Stimulated activated effector memory CD8-positive, alpha-beta T cell treated with anti-CD3 and anti-CD28 coated beads, Interleukin-12 subunit alpha, Interleukin-12 subunit beta, amount 100 ng/mL, for 72 hours (primary cell): ENCODE measurements at places on chromosomes 4 and X.

- DNase-seq: no peak
Measured at GRCh38 chrX:12648995-12649394, 142.2 kb upstream of the PRPS2 start.

DNA sequence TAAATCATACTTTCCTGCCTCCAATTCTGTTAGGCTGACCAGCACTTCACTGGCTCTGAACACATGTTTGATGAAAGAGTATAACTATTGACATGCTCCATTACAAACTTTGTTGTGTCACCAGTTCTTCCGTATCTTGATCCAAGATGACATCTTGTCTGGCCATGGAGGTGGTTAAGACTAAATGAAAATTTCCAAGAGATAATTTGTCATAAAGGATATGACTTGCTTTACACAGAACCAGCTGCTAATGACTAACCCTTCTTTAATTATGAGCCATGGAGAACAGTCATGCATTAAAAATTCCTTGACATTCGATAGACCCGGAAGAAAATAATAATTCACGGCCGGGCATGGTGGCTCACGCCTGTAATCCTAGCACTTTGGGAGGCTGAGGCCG is 17.7 kb upstream of the N4BP2 start:
- no peak for DNase-seq

DNA sequence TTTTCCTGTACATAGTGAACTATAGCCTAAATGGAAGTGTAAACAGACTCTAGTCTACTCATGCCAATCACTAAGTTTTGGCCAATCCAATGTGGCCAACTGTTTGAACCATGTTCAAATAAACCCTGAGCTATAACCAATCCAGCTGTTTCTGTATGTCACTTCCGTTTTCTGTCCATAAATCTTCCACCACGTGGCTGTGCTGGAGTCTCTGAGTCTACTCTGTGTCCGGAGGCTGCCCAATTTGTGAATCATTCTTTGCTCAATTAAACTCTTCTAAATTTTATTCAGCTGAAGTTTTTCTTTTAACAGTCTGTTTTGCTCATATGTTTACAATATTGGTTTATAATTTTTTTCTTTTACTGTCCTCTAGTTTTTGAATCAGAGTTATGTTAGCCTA is 112.3 kb upstream of the BANK1 start:
- no peak for DNase-seq

DNA sequence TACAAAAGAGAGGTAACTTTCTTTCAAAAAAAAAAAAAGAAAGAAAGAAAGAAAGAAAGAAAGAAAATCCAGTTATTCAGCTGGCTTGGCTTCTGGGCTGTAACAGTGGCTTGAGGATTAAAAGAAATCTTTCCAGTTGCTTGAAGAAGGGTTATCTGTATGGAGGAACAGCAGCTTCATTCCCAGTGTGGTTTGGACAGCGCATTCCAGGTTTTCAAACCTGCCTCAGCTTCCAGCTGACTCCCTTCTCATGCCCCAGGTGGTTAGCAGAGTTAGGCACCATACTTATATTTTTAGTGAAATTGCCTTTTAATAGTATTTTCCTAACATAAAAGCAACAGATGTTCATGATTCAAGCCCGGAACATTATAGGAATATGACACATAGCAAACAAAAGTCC is 48.6 kb downstream of the TMEM164 start:
- DNase-seq: no peak

- no peak for DNase-seq
Measured at GRCh38 chr4:185803022-185803421, 9.0 kb downstream of the SORBS2 start.

- DNase-seq: no peak
Measured at GRCh38 chr4:74038086-74038424, 434 bp downstream of the CXCL3 start.

GRCh38 chr4:2472187-2472586 is 3.3 kb downstream of the RNF4 start:
- no peak for DNase-seq

GRCh38 chr4:13986548-13986947 is 359.0 kb upstream of the BOD1L1 start:
- no peak for DNase-seq

DNA sequence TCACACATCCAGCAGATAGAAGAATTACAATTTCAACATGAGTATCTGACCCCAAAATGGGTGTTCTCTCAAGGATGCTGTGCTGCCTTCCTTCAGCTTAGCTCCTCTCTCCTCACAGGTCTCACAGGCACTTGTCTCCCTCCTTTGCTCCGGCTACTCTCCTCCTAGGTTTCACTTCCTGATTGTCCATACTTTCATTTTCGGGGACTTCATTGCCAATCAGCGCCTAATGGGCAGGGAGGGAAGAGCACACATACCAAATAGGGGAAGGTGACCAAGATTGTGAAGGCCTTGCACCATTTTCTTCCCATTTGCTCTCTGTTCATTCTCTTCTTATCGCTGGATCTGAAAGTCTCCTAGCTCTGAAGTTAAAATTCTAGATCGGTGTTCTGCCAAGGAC is 125.4 kb upstream of the EOLA2 start:
- no peak for DNase-seq

GRCh38 chr4:40812386-40812785 is 62.6 kb downstream of the NSUN7 start:
- DNase-seq: no peak

GRCh38 chr4:89541998-89542397 is 234.4 kb upstream of the GPRIN3 start:
- no peak for DNase-seq

- no peak for DNase-seq
Measured at GRCh38 chr4:44985938-44986337, 259.6 kb upstream of the GNPDA2 start.

DNA sequence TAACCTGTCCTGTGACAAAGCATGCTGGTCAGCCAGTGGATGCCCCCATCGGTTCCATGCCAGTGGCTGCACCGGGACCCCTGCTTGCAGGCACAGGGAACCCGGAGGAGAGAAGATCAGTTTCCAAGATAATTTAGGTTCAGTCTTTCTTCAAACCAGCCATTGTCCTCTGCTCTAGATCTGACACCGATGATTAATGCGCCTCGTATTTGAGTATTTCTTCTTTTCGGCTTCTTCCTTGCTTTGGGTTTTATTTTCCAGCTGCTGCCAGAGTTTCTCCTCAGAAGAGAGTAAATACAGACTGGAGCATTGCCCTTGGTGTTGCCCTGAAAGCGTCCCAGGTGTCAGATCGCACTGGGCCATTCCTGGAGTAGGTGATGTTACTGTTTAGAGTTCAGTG is 19.2 kb upstream of the BCOR start:
- no peak for DNase-seq

GRCh38 chr4:80713409-80713808 is 317.1 kb upstream of the BMP3 start:
- DNase-seq: no peak
